ENCODE measurements at places on chromosomes 1 and 21.

DNA sequence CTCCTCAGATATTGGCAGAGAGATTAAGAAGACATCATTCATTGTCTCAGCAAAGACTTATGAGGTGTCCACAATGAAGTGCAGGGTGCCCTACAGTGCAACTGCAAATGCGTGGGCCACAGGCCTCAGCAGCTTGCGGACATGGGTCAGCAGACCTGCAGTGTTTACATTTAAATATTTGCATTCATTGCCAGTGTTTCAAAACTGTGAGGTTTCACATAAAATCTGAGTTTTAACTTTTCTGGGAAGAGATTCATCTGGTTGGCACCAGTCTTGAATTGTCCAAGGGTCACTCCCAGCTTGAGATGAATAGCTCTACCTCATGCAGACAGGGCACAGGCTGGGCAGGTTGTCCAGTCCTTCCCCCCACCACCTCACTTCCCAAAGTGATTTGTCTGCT is 286.8 kb upstream of the DUSP10 start:
- no peak for DNase-seq

- DNase-seq: peak; percentile 36
Measured at GRCh38 chr1:231590453-231591198, 36.0 kb upstream of the DISC1 start.

GRCh38 chr1:62621907-62622306 is 24.6 kb downstream of the ANGPTL3 start:
- DNase-seq: no peak

DNA sequence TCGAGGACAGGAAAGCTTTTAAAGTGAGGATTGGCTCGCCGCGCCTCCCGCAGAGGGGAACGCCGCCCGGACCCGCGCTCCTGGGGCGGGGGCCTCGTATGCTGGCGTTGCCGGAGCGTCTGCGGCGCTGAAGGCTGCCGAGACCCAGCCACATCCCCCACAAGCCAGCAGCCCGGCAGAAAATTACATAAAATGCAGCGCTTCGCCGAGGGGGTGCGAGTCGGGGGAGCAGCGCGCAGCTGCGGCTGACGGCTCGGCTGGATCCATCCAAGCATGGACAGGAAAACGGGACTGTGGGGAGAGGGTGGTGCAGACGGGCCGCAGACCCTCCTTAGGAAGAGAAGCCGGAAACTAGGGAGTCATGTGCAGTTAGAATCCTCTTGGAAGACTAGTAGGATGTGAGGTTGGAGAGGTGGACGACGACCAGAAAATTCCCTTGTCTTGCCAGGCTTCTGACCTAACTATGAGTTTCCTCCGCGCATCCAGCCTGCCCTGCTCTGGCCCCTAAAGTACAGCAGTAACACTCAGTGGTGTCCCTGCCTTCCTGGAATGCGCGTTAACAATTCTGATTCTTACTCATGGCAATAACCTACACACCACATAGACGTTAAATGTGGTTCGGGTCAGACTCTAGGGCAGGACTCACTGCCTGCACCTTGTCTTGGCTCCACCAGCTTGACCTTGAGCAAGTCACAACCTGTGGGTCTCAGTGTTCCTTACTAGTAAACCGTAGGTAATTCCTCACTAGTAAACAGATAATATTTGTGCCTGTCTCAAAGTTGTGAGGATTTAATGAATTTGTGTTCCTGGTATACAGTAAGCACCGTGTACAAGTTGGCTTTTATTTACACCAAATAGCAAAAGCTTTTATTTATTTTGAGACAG is 953 bp upstream of the BRWD1 start:
- DNase-seq: no peak

DNA sequence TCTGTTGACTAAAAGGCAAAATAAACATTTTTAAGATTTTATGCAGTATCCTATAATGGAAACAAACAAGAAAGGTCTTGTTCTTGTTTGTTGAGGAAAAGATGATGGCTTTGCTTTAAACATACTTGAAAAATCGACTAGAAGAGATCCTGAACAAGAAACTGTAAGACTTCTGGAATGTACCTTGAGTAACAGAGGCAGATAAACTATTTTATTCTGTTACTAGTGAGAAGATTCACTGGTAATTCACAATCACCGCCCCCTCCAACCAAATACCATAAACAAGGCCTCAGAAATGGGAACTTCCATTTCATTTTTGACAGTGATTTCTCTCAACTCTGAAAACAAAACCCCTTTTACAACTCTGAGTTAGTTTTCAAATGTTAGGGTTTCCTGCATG is 18.1 kb downstream of the TSEN15 start:
- no peak for DNase-seq

- DNase-seq: peak; percentile 38
Measured at GRCh38 chr1:76294482-76295194, 220.1 kb downstream of the ST6GALNAC3 start.

DNA sequence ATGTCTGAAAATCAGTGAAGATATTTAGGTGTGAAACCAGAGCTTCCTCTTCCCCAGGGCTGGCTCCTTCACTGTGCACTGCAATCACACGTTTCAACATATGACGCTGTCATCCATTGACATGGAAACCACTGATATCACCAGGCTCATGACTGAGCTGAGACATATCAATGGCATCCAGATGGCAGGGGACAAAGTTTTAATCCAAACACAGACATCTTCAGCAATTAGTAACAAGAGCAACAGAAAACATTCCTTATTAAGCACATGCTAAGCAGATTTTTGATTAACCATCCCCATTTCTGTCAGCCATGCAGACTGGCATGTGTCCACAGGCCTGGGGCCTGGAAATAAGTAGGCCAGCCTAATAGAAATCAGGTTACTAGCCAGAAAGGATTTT is 108.0 kb upstream of the ADAR start:
- DNase-seq: no peak

DNA sequence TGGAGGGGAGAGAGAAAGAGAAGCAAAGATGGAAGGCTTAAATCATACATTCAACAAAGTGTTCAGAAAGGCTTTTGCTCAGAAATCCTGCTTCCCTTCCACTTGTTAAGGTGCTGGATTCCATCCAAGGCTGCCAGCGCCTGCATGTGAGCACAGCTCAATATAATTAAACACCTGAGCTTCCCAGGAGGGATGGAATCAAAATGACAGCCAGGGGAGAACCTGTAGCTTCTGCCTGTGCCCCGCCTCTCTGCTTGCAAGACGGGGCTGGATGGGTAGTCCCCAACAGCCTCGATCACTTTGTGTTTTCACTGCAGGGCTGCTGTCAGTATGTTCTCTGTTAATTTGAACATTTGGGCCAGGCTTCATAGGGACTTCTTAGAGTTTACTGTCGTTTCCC is 225.7 kb downstream of the KCNH1 start:
- DNase-seq: no peak

DNA sequence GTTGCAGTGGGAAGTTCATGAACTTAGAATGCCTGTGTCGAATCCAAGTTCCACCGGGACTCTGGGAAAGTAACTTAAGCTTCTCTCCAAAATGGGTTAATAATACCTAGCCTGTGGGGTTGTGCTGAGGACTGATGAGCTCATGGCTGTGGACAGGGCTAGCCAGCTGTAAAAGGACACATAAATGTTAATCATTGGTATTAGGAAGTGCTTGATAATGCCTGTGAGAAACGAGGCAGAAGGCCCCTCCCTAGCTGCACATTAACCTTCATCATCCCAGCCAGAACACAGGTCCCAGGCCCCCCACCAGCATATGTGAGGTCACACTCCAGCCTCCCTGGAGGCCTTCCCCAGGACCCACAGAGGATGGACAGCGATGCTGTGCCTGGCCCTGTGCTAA is 789 bp upstream of the GJB4 start:
- DNase-seq: no peak

GRCh38 chr1:193418745-193419058 is 232.3 kb upstream of the B3GALT2 start:
- DNase-seq: no peak

- no peak for DNase-seq
Measured at GRCh38 chr1:6672558-6672957, 29.1 kb downstream of the DNAJC11 start.

GRCh38 chr1:64645735-64646134 is 99.1 kb upstream of the RAVER2 start:
- DNase-seq: no peak

- no peak for DNase-seq
Measured at GRCh38 chr1:180343921-180344769, 114.1 kb downstream of the LHX4 start.

DNA sequence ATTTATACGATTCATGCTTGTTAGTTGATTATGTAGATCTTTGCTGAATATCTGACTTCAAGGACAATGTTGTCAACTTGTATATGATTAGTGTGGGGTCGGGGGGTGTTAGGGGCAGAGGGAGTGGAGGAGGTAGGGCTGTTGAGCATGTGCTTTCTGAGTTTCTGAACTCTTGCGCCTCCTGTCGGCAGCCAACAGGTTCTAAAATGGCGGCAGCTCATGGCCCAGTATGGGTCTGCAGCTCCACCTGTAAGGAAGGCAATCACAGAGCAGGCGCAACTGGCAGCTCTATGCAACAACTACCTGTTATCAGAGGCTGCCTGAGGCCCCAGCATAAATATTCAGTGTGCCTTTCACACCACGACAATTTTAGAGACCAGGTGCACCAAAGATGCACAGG is 205.8 kb upstream of the PLXNA2 start:
- no peak for DNase-seq

DNA sequence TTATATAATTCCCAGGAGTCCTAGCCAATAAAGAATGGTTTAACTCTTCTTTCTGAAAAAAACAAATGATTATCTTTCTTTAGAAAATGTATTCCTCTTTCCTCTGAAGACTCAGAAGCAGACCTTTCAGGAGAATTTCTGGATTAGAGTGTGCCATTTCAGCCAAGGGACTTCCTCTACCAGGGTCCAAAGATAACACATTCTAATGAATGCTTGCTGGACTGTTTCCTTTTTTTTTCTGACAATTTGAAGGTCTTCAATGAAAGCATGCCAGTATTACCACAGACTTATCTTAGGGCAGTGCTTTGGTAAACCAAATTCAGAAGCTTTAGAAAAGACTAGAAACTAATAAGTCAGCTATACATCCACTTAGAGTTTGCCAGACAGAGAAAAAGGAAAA is 80.5 kb downstream of the RERE start:
- DNase-seq: no peak

GRCh38 chr21:15243406-15243805 is 178.6 kb upstream of the NRIP1 start:
- no peak for DNase-seq

DNA sequence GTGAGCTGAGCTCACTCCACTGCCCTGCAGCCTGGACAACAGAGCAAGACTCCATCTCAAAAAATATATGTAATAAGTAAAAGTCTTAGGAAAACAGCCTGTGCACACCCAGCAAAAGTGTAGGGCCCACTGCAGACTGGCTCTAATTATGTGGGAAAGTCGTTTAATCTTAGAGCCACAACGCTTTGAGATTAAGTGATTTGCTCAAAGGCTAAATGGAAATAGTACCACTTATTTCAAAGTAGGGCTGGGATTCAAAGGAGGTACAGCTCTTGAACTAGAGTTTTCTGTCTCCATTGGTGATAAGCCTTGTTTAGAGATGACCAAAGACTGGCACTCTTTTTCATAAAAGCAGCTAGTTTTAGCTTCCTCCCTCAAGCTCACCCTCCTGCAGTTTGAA is 2.2 kb downstream of the TACSTD2 start:
- DNase-seq: no peak

DNA sequence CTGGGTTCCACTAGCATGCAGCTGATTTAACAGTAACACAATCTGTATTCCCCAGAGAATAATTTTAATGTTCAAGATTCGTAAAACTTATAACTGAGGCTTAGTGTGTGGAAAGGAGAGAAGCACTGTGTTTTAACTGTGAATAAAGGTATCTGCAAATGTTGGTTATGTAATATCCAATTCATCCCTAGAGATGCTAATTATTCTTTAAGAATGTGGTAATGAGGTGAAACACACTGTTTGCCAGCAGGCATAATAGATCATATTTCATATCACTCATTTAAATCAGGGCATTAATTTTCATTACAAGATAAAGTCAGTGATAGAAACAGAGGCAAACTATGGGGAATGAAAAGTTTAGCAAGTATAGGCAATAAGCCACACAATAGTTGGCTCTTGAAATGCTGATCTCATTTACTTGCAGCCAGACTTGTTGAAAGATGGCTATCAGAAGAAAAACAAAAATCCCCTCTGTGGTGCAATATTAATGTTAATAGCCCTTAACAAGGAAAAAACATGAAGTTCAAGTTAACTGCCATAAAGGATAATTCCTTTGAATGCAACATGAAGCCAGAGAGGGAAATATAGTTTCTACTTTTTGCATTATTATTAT is 33.4 kb downstream of the HMCN1 start:
- no peak for DNase-seq

DNA sequence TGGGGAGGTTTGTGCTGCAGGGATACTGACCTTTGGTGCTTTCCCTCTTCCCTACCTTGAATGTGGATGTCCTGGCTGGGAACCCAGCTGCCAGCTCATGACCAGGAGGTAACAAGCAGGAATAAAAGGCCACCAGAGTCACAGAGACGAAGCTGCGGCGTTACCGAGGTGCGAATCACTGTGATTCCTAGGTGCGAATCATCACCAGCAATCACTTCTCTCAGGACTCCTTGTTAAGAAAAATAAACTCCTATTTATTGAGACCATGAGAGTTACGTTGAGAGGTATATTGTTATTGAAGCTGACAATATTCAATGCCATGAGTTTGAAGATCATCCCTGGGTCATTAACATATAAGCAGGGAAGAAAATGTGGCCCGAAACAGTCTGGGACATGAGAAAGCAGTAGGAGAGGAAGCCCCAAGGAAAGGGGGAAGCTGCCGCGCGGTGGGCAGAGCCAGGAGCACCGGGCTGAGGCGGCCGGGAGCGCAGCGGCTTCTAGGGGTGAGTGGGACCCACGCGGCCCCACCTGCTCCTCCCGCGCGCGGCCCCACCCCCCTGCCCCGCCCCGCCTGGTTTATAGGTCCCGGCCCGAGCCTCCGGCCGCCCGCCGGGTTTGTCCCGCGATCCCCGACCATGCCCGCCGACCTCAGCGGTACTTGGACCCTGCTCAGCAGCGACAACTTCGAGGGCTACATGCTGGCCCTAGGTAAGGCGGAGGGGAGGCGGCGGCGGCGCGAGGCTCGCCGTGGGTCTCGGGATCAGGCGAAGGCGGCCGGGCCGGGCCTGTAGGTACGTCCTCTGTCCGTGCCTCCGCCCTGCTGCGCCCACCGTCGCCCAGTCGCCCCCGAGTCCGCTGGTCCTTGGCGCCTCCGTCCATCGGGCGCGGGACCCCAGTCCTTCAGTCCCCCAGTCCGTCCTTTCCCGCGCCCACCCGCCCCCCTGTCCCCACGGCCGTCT is at the start of gene RBP7:
TSS of gene RBP7 (plus strand) at position 605 of the 959 bp plus-strand sequence. CDS start at position 636, 31 bp downstream.
- peak; percentile 43 for DNase-seq
